Aorta (tissue), 5 donors: ENCODE measurements at places on chromosomes 16 and 17. TPM values are rescaled to one million over a fixed set of nuclear protein-coding genes. Genes with fewer than 3 reads are reported as not detected.

Gene SMIM5
- total RNA-seq: 1.2 TPM

Gene ZSCAN10
- not detected for total RNA-seq

Gene AANAT
- not detected for total RNA-seq

Gene STH
- not detected for total RNA-seq

Gene CACNG3
- total RNA-seq: not detected

Gene DHX58
- total RNA-seq: 11.6 TPM

Gene CDRT15
- total RNA-seq: not detected

Gene TNFSF13
- 17.7 TPM for total RNA-seq

Gene OTOP3
- total RNA-seq: not detected

Gene GGT6
- total RNA-seq: not detected

Gene LRRC45
- 10.0 TPM for total RNA-seq

Gene NACA2
- total RNA-seq: not detected

Gene KRT40
- total RNA-seq: not detected

DNA sequence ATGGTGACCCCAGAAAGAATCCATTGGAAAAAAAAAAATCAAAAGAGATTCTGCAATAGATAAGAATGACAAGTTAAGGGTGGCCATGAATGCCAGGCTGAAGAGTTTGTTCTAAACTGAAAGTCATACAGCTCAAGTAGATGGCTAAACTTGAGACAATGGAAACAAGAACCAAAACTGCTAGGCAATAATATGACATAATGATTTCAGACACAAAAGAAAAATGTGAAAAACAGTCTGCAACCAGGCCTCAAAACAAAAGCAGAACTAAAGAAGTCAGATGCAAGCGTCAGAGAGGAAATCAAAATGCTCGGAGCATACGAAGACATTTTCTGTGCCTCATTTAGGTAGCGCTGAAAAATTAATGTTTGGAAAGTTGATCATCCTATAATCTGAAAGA is 54.4 kb upstream of the YPEL2 start:
- DNase-seq: no peak

DNA sequence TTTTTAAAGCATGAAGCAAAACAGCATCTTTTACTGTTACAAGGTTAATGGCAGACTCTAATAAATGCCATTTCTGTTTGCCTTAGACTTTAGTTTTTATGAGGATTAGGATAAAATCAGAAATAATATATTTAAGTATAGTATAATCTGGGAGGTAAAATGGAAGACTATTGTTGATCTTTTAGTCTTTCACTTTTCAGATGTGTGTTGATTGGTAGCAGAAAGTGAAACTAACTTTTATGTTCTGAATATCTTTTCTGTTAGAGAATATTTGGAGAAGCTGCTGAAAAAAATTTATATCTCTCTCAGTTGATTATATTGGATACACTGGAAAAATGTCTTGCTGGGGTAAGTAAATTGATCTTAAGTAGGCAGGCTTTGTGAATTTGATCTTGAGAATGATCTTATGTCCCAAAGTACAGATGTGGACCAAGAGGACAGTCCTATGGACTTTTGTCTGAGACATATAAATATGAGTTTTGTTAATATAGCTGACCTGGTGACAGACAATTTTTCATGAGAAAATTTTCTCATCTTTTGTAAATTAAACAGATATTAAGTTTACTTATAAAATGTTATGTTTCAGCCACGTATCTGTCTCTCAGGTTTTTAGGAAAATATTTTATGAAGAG is 64.1 kb downstream of the NF1 start:
- no peak for DNase-seq

DNA sequence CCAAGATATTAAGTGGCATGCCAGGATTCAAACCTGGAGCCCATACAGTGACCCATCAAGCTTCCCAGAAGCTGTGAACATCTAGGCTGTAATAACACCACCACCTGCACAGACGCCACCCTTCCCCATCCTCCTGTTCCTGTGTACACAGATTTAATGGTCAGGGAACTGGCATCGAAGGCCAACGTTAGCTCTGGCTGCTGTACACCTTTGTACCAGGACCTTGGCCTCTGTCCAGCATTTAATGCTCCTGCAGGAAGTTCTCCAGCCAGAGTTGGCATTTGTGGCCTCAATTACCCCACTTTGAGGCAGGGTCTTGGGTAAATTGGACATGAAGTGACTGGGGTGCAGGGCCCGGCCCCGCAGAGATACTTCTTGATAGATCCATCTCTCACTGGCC is 49.3 kb downstream of the SCNN1B start:
- peak; percentile 57 for DNase-seq

- DNase-seq: peak; percentile 61
Measured at GRCh38 chr16:57828272-57829161, 26.2 kb upstream of the KIFC3 start.

- DNase-seq: no peak
Measured at GRCh38 chr17:4721203-4722135, 9.8 kb upstream of the MED11 start.

GRCh38 chr16:30723725-30724355 is 24.4 kb upstream of the PHKG2 start:
- DNase-seq: no peak

- no peak for DNase-seq
Measured at GRCh38 chr16:89393738-89394406, 96.5 kb downstream of the ANKRD11 start.

GRCh38 chr16:87252269-87252970 is 64.8 kb downstream of the C16orf95 start:
- DNase-seq: no peak

GRCh38 chr17:59627770-59628171 is 8.1 kb downstream of the CLTC start:
- DNase-seq: no peak

- no peak for DNase-seq
Measured at GRCh38 chr16:85729452-85730185, 21.3 kb downstream of the C16orf74 start.

GRCh38 chr16:56763291-56763916 is 33.5 kb downstream of the NUP93 start:
- no peak for DNase-seq

DNA sequence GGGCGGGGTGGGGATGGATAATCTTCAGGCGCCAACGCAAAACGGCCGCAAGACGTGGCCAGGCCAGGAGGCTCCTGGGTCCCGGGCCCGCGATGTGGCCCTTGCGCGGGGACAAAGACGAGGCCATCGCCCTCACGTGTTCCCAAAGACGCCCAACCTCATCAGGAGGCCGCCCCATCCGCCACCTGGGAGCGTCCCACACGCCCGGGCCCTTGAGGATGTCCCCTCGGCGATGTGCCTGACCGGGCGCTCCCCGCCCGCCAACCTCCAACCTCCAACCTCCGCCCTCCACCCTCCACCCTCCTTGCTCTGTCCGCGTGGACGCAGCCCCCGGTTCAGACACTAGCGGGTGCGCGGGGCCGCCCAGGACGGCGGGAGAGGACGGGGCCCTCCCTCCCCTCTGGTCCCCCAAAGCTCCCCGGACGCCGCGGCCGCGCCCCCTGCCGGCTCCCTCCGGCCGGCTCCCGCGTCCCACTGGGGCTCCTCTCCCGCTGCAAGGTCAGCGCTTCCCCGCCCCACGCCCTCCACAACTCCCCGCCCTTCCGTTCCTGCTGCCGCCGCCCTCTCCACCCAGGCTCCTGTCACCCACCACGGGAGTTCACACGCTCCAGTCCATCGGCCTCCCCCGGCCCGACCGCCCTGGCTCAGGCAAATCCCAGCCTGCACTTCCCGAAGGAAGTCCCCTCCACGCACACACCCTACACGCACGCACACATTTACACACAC is 250.8 kb upstream of the RPL38 start:
- no peak for DNase-seq

DNA sequence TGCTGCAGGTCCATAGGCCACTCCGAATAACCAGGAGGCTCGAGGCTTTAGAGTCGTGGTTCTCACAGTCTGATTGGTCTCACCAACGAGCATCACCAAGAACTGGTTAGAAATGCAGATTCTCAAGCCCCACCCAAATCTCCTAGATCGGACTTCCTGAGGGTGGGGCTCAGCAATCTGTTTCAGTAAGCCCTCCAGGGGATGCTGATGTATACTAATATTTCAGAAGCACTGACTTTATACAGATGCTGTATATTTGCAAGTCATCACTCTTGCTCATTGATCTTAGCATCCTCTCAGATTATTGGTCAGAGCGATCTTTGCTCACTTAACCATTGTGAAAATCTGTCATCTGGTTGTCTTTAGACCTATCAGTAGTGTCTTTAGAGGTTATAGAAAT is 4.4 kb upstream of the VAC14 start:
- no peak for DNase-seq

- DNase-seq: peak; percentile 70
Measured at GRCh38 chr17:75078284-75079022, 9.3 kb upstream of the SLC16A5 start.

DNA sequence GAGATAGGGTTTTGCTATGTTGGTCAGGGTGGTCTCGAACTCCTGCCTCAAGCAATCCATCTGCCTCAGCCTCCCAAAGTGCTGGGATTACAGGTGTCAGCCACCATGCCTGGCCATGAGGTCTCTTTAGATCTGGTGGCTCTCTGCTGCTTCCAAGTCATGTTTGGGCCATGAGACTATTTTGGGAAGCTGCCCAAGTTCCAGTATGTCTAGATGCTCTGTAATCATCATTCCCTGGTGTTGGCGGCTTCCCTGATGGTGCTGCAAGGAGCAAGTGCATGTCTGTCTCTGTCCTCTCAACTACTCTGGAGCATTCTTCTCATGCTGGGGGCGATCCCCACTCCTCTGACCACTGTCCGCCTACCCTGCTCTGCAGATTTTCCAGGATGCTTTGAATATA is 6.4 kb upstream of the ODF4 start:
- no peak for DNase-seq

GRCh38 chr16:87945351-87946042 is 5.7 kb upstream of the BANP start:
- DNase-seq: peak; percentile 87

DNA sequence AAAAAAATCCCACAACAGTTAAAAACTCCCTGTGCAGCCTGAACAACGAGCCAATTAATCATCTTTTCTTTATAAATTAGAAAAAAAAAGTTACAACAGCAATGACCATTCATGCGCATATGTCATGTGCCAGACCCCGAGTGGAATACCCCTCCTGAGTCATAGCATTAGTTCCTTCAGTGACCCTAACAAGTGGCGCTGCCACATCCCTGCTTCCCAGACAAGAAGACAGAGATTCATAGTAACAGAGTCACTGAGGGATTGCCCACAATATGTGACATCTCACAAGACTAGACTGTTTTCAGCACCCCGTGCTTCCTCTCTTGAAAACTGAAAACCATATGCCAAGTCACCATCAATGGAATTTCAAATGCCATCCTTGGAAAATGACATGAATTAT is 7.9 kb downstream of the UMOD start:
- DNase-seq: no peak

GRCh38 chr17:75864448-75864871 is 9.3 kb upstream of the WBP2 start:
- no peak for DNase-seq

DNA sequence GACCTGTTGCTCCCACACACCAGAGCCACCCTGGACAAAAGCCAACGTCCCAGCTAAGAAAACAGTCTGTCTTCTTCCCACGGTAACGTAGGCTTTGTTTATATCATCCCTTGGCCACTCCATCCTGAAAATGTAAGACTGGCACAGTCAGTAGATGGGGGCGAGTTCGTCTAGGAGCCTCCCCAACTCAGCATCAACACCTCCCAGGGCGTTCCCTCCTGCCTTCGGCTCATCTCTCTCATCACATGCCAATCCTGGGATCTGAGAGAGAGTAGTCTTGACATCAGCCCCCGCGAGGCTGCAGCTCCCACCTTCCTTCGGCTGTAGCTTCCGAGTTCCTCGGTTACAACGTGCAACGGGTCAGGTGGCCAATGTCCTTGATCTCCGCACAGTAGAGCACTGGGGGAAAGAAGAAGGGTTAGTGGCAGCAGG is 894 bp downstream of the RNF227 start:
- no peak for DNase-seq

- no peak for DNase-seq
Measured at GRCh38 chr17:72400863-72401262, 280.0 kb downstream of the SOX9 start.

DNA sequence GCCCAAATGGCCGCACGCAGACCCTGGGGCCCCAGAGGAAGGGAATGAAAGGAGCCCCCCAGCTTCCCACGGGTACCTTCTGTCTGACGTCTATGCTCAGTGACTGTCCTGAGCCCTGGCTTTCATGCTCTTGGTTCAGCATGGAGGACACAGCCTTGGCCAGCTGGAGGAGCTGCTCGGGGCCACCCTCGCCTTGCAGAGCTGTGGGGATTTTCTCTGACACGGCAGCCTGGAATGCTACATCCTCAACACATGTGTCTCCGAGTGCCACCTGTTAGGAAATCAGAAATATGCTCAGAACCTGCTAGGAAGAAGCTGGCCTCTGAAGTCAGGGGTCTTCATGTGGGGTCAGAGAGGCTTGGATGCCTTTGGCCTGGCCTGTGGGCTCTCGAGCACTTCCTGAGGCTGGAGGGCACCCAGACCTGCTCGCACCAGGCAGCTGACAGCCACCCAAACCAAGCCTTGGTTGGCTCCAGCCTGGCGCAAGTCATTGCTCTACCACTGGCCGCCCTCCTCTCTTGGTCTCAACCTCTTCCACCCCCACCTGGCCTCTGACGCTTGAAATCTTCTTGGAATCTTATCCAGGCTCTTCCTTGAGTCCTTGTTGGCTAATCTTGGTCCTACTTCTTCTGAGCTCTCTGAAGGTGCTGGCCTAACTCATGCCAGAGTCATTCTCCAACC is 63.7 kb upstream of the BCO1 start:
- DNase-seq: no peak

DNA sequence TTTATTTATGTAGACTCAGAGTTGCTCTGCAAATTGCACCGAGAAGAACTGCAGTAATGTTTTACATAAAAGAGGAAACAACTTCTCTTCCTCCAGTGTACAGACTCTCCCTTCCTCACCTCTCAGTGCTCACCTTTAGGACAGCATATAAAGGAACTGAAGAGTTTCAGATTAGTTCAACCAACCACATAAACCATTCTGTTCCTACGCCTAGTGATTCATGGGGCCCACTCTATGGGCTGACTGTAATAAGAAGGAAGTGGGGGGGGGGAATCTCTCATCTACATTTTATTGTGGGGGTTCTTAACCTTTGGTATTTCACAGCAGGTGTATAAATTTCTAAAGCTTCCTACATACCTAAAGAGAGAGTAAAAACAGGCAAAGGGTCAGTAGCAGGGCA is 18.3 kb downstream of the ZSWIM7 start:
- no peak for DNase-seq

DNA sequence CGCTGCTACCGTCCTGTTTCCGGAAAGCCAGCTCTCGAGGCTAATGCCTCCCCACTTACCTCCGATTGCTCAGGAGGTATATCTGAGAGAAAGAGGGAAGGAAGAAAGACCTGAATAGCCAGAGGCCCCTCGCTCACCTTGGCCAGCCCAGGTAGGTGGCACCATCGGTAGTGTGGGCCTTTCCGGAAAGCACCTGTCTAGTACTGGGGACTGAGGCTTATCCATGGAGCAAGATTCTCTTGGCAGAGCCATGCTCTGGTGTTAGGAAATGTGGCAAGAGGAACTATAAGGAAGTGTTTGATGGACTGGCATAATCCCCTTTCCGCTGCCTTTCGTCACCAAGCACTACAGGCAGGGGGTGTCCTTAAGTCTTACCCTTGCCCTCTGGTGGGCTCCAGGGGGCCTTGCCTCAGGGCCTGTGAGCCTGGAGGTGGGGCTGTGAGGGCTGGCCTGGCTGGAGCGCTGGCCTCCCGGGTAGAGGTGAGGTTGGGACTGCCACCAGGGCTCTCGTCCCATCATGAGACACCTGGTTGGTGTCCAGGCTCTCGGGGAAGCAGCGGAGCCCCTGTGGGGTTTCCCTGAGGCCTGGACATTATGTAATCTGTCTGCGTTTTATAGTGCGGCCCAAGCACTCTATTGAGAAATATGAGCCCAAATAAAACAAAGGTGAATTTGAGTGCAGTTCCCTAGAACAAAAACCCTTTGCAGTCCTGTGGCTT is 2.9 kb downstream of the CMIP start:
- no peak for DNase-seq

GRCh38 chr16:88973415-88974050 is 3.5 kb downstream of the CBFA2T3 start:
- DNase-seq: no peak
